Activated gamma-delta T cell (primary cell): ENCODE measurements at places on chromosomes 5 and 9.

DNA sequence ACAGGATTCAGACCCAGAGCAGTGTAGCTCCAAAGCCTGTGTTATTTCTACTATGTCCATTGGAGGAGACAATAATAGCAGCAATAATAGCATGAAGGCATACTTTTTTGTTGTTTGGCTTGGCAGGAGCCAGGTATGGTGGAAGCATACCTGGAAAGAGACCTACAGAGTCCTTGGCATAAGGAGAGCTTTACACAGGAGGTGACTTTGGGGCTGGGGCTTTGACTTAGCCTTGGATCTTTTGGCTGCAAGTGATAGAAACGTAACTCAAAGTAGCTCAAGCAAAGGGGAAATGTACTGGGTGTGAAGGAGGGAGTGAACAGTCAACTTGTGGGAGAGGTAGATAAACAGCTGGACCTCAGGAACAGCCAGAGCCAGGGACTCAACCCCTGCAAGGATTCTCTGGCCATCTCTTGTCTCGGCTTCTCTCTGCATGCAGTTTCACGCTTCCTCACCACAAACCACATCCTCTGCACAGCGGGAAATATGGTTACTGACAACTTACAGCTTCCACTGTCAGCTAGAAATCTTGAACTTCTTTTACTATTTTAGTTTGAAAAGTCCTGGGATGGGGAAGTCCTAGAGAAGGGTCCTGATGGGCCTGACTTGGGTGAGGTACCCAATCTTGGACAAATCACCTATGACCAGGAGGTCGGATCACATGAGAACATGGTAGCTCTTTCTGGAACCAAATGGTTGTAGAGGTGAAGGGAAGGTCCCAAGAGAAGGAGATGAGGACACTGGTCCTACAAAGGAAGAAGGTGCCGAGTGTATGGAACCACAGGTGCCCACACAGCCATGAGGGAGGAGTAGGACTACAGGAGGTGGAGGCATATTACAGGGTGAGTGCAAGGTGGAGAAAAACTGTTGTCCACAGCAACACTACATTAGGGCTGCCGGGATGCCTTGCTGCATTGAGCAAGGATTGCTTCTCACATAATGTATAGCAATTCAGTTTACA lies 47.0 kb upstream of the TGFBR1 start:
- no peak for DNase-seq

DNA sequence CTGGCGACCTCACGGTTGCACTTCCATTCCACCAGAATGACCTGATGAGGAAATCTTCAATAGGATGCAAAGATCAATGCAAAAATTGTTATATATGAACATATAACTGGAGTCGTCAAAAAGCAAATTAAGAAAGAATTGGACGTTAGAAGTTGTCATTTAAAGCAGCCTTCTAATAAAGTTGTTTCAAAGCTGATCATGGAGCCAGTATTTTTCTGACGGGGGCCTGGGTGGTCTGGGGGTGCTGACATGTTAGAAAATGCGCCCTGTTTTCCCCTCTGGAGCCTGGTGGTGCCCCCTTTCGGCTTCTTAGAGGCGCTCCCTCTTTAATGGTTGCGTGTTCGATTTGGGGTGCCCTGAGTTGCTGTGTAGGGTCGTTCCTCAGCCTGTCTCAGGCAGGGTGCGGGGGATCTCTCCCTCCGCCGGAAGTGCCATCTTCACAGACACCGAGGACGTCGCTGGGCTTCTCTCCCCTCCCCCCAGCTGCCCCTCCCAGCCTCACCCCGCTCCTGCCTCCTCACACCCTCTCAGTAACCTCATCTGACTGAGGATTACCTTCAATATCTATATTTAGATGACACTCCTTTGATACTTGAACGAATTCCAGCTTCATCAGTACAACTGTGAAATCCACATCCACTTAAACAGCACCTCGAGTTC lies 18.3 kb downstream of the PTGES2 start:
- no peak for DNase-seq

- DNase-seq: no peak
Observed at GRCh38 chr5:36397901-36398536, 96.3 kb upstream of the RANBP3L start.

GRCh38 chr9:116342061-116342460 lies 188.5 kb downstream of the PAPPA start:
- no peak for DNase-seq

DNA sequence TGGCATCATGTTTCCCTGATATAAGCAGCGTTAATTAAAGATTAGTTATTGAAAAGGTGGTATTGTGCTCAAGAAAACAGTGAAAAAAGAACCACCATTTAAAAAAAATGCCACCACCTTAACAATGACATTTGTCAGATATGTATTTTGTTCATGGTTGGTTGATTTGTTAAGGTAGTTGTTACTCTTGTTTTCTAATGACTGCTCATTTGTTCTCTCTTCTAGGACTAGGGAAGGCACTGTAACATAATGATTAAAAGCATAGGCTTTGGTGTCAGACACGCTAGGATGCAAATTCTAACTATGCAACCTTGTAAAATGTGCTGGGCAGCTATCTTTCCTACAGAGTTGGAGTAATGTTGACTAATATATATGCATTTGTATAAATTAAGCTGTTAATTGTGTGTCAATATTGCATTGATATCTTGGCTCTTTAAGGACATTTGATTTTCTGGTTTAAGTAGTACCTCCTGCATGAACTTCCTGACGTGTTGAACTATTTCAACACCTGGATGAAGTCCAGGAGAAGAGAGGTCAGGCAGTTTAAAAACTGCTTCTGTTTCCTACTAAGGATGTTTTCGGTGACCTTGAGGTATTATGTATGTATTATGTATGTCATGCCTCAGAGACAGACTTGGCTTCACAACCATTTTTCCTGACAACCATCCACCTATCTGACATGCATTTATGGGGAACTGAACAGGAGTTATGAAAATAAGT lies 77.8 kb downstream of the MUSK start:
- no peak for DNase-seq

DNA sequence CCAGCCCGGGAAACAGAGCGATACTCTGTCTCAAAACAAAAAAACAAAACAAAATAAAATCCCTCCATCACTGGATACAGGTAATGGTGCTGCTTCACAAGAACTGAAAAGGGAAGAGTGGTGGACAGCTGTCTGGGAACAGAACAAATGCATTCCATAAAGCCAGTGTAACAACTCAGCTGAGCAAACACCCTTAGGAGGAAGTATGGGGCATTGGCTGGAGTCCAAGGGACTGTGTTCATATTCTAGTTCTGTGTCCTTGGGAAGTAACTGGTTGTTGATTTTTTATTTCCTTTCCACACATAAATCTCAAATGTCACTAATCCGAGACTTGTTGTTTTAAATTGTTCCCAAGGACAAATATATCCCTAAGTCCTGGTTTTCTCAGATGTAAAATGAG lies 38.3 kb downstream of the HTR1A start:
- no peak for DNase-seq

GRCh38 chr9:117414220-117414905 lies 494 bp downstream of the ASTN2 start:
- DNase-seq: no peak
